ENCODE measurements at places on chromosomes 3 and 15.
A peak's percentile ranks its signal among the peaks of the same experiment; 100 is the strongest.

- DNase-seq, result no peak
Measured at GRCh38 chr15:70853318-70853972, 512 bp downstream of the LARP6 start.

GRCh38 chr3:117893638-117894037, 1141.0 kb downstream of the IGSF11 start:
- no peak for DNase-seq

- DNase-seq, result no peak
Measured at GRCh38 chr15:42670451-42670850, 66.5 kb downstream of the CDAN1 start.

DNA sequence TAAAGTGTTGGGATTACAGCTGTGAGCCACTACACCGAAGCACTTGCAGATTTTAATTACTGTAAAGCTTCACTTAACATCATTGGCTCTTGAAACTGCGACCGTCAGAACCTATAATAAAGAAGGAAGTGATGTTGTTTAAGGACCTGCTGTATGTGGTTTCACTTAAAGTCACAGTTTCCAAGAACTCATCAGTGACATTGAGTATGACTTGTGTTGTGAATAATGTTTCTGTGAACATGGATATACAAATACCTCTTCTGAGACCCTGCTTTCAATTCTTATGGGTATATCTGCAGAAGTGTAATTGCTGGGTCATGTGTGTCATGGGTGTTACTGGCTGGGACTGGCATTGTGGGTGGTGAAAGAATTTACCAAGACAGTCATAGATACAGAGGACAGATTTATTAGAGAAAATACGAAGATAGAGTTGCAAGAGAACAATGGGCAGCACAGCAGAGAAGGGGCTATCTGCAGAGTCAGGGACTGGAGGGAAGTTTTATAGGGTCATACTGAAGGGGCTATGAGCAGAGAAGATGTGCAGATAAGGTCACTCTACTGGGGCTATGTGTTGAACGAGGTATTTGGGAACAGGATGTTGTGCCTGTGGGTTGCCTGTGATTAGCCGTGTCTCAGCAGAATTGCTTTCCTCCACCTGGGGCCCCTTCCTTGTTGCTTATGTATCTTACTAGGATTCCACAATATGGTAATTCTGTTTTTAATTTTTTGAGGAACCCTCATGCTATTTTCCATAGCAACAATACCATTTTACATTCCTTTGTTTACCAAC, 4.5 kb downstream of the NDUFB5 start:
- no peak for DNase-seq

GRCh38 chr15:77546870-77547269, 85.8 kb downstream of the LINGO1 start:
- no peak for DNase-seq

DNA sequence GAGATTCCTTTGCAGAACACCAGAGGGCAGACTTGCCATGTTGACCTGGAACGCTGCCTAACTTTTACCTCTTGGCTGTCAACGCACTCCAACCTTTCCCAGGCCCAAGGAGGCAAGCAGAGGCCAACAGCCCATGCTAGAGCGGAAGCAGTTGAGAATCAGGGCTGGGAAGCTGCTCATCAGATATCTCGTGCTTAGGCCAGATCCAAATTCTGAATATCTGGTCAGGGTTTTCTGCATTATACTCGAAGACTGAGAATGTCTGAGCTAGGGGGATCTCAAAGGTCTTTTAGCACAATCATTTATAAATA, 2.5 kb downstream of the XIRP1 start:
- DNase-seq, result peak; percentile 81

GRCh38 chr15:85899927-85900326, 105.2 kb upstream of the KLHL25 start:
- no peak for DNase-seq

DNA sequence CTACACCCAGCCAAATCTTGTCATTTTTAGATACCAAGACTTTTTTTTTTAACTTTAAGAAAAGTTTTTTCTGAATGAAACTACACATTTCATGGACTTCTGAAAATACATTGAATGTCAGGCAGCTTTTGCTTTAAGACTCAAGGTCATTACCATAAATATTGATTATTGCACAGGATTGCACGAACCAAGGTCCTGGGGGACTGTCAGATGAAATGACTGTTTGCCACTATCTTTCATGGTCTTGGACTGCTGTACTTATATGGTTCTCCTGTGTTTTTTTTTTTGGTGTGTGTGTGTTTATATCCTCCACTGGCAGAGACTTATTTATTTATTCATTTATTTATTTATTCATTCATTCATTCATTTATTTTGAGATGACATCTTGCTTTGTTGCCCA, 6.9 kb upstream of the MYO1E start:
- DNase-seq, result no peak

- DNase-seq, result no peak
Measured at GRCh38 chr3:52798978-52799476, 4.4 kb downstream of the ITIH3 start.

DNA sequence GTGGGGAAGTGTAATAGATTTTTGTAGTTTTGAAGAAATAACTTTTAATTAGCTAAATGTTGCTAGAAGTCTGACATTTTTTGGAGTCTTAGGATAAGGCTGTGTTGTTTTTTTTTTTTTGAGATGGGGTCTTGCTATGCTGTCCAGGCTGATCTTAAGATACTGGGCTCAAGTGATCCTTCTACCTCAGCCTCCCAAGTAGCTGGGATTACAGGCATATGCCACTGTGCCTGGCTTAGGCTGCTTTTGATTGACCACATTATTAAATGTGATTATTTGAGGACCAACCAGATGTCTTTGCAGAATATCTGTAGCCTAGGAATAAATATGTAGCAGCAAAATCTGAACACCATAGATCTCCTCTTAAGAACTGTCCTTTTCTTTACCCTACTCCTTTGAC, 29.7 kb downstream of the HACD3 start:
- no peak for DNase-seq

- DNase-seq, result no peak
Measured at GRCh38 chr3:137035631-137036030, 77.8 kb downstream of the IL20RB start.

DNA sequence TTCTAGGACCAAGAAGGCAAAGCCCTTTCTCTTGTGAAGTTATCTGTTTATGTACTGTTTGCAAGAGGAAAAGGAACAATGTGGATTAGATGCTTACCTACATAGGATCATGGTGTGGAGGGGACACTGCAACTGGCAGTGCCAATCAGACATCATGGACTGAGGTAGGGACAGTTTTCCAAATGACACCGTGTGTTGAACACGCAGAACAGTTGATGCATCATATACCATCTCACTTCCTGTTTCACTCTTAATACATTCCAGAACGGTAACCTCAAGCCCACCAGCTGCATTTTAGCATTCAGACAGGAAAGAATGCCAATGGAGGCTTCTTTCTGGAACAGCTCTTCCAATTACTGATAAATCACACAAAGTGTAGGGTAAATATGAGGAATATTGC, 397.7 kb upstream of the LMCD1 start:
- DNase-seq, result no peak

- no peak for DNase-seq
Measured at GRCh38 chr3:134898181-134898754, 103.2 kb downstream of the EPHB1 start.

- no peak for DNase-seq
Measured at GRCh38 chr3:80233576-80233975, 465.8 kb upstream of the ROBO1 start.

- DNase-seq, result no peak
Measured at GRCh38 chr3:47310391-47310790, 27.6 kb downstream of the KLHL18 start.

- no peak for DNase-seq
Measured at GRCh38 chr3:70815817-70816216, 503.4 kb upstream of the MDFIC2 start.

DNA sequence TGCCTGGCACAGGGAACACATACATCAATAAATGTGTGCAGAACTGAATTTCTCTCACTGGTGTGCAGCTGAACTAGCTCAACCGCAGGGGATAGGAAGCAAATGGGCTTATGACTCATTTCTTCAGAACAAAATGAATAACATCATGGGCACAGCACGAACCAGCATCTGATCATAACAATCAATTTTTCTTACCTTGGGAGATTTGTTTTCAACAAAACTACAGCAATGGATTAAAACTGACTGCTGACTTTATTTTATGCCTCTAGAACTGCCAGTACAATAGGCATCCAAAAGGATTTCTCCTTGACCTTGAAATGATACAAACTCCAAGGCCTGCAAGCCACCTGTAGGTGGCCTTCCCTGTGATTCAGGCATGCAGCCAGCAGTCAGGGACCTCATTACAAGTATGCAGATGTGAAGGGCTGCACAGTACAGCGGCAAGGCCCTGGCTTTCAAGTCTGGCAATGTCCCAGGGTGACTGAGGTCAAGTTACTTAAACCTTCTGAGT, 26.1 kb downstream of the TAMM41 start:
- no peak for DNase-seq

DNA sequence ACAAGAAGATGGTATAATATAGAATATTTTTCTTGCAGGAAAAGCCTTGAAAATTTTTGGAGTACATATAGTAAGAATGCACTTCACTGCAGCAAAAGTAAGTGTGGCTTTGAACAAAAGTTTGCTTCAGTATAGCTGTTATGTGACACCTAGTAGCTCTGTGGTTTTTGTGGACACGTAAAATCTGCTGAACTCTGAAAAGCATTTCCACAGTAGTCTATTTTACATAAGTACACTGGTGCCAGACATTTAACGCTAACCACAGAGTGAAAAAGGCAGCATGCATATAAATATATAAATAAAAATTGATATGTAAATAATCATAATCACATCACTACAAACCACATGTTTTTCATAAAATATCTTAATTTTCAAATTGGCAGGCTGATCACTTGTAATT, 39.8 kb downstream of the CGGBP1 start:
- DNase-seq, result no peak

DNA sequence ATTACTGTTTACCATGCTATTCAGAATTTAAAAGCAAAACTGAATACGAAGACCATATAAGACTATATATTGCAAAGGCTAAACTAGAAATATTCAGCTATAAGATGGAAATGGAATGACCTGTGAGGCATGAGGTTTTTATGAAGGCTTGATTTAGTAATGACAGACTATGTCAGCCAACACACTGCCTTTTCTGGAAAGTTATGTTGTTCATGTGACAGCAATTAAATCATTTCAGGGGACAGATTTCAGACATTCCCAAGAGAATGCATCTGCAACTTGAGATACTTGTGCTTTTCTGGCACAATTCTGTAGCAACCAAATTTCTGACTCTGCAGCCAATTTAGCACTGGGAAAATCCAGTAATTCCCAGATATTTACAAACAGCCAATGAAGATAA, 8.6 kb upstream of the GATM start:
- no peak for DNase-seq

DNA sequence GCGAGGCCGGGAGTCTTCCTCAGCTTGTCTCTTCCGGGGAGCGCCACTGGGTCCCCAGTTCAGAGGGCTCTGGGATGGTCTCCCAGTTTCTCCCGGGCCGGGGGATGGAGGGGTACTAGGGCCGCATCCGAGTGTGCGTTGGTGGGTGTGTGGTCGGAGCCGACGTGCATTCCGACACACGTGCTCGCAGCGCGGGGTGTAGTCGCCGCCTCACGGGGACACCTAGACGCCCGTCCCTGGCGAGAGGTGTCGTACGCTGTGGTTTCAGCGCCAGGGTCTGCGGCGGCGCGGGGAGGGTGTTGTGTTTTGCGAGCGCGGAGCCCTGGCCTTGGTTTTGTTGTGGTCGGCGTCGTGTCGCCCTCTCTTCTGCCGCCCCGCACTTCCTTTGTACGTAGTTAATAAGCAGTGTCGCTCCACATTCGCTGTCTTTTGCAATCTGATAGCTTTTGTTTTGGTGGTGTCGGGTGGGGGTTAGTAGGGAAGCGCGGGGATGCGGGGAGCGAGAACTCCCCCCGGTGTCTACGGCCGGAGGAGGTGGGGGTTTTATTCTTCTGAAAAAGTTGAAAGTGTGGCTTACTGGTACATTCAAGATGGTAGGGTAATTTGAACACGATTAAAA, 2.2 kb downstream of the IGF1R start:
- peak; percentile 70 for DNase-seq

GRCh38 chr3:59430341-59430740, 380.5 kb upstream of the CFAP20DC start:
- DNase-seq, result no peak

DNA sequence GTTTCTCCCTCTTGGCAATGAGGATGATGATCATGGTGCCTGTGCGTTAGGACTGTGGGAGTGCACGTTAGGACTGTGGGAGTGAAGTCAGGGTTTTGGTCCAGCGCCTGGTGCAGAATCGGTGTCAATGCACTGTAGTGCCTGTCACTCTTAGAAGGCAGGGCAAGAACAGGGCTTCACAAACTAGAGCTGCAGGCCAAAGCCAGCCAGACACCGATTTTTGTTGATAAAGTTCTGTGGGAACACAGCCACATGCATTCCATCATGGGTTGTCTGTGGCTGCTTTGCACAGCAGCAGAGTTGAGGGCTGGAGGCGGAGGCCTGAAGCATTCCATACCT, 32.6 kb upstream of the NR2C2 start:
- DNase-seq, result peak; percentile 42

DNA sequence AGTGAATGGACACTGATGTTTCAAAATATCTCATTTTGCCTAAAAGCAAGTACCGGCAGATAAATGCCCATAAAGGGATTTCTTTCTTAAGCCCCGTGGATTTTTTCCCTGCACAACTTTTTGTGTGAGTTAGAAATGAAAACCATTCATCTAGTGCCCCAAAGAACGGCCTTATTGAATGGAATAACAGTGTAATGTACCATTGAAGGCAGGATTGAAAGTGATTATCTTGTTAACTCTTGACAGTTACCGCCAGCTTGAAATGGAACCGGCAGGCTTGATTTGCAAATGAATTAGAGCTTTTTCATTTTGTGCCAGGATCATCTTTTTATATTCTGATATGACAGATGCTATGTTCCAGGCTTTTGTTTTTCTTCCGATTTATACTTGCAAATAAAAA, 162.2 kb downstream of the RSRC1 start:
- no peak for DNase-seq

DNA sequence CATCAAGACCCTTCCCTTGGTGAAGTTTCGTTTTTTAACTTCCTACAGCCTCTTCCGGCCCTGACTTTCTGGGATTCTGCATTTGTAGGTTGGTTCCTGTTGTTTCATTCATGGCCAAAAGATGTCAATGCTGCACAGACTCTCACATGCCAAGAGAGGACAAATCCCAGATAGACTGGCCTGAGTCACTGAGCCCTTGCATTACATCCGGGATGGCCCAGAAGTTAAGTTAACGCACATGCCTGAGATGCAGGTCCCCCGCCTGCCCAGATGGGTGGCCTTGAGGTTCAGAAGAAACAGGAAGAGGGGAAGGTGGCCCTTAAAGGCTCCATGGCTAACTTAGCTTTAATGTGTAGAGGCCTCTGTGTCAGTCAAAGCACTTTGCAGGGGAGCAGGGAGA, 51.6 kb upstream of the SRGAP3 start:
- DNase-seq, result no peak

DNA sequence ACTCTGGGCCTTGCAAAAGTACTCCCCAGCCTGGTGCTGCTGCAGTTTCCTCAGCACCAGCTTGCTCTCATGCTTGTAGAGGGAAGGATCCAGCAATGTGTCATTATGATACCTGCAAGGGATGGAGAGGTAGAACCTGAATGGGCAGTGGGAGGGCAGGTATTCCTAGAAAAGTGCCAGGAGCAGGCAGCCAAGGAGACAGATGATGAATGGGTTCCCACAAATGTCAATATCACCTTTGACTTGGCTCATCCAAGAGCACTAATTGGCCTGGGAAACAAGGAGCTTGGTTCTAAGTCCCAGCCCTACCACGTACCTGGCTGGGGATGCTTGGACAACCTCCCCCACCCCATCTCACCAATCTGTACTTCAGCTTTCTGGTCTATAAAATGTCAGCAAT, 9.4 kb downstream of the CILP start:
- peak; percentile 16 for DNase-seq

GRCh38 chr15:82852941-82853561, 43.6 kb downstream of the WHAMM start:
- peak; percentile 59 for DNase-seq

- DNase-seq, result no peak
Measured at GRCh38 chr3:157531301-157531660, 28.1 kb upstream of the VEPH1 start.
